Parietal lobe (tissue), 2 donors: ENCODE measurements at places on chromosomes 6 and 20. TPM values are rescaled to one million over a fixed set of nuclear protein-coding genes. Genes with fewer than 3 reads are reported as not detected.

Gene FKBP1C
- total RNA-seq, result 0.94 TPM

Gene ENPP3
- 0.63 TPM for total RNA-seq

Gene ACSS1
- 10.3 TPM for total RNA-seq

Gene HFE
- total RNA-seq, result 0.31 TPM

Gene ESR1
- total RNA-seq, result under 0.01 TPM

Gene PSORS1C1
- total RNA-seq, result not detected

Gene RSPH9
- 6.9 TPM for total RNA-seq

Gene KCNQ5
- 26.9 TPM for total RNA-seq

Gene TAAR1
- total RNA-seq, result not detected

Gene REM1
- total RNA-seq, result 0.31 TPM
